Stimulated activated CD4-positive, alpha-beta T cell treated with anti-CD3 and anti-CD28 coated beads, Interleukin-4, amount 100 ng/mL, for 48 hours (primary cell): ENCODE measurements at places on chromosomes 16 and 17.

GRCh38 chr17:82613283-82614094 lies 34.8 kb downstream of the WDR45B start:
- no peak for DNase-seq

- no peak for DNase-seq
These were observed 745 bp downstream of the PAM16 start for GRCh38 chr16:4350365-4350786.

DNA sequence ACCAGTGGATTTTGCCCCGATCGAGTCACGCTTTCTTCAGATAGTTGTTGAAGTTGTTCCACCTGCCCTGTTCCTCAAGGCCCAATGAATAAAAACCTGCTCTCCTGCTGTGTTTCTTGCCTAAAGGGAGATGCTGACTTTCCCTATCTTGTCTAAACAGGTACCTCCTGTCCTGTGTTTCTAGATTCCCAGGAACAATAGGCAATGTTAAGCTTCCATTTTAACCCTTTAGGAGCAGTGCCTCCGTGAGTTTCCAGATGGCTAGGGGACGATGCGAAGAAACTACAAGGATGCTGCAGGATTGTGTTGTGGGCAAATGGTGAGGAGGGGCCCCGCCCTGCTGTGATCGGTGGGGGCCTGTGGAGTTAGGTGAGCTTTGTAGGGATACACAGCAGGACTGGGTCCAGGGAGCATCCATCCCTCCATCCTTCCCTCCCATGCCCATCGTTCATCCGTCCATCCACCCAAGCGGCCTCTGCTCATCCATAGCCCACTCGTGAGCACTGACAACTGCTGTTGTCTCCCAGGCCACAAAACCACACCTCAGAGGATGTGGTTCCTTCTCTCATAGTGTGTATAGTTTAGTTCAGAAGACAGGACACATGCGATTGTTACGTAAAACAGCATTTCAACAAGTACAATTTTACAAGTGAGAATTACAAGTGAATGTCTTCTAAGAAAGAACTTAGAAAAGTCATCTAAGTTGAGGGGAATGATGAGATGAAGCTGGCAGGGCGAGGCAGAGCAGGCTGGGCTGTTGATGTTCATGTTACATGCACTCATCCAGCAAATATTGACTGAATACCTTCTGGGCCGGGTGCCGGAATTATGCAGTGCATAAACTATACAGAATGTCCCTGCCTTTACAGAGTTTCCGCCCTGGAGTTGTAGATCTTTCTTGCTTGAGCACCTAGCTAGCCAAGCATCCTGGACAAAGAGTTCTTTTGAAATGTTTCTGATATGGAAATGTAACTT lies 5.2 kb downstream of the ARSG start:
- DNase-seq, result no peak

GRCh38 chr16:22664561-22664997 lies 149.4 kb upstream of the HS3ST2 start:
- no peak for DNase-seq

DNA sequence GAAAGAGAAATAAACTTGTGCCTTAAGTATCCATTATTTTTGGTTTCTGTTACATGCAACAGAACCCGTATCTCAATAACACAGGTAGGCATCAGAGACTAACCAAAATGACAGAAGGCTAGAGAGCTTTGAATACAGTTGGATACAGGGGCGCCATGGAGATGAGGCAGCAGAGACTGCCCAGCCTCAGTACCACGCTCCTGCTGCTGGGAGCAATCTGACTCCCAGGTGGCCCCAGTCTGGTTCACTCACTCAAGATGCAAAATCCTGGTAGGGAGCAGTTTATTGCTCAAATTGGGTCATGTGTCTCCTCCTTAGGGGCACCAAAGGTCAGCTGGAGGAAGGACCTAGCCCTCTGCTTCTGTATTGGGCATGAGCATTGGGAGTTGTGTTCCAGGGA lies 218.9 kb downstream of the USP22 start:
- no peak for DNase-seq

DNA sequence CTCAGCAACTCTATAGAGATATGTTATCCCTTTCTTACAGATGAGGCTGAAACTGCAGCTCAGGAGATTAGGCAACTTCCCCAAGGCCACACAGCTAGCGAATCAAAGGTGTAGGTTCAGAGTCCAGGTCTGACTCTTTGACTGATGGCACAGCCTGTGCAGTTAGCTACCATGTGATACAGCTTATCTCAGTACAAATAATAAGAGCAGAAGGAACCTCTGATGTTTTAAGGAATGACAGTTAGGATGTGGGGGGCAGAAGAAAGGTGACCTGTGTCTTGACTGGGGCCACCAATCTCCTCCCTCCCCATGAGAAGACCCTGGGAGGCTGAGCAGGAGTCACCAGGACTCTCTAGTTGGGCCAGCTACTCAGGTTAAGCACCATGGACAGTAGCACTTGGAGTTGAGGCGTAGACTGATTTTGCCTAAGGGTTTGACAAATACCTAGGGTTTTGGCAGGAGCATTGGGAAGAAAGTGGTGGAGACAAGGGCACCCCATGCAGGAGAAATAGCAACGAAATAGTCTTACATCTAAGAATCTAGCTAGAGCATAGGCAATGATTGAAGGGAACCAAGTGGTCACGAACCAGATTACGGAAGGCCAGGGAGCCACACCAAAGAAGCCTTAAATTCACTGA lies 22.8 kb upstream of the ACSM2B start:
- DNase-seq, result no peak

- DNase-seq, result no peak
These were observed 5.0 kb downstream of the SEC14L1 start for GRCh38 chr17:77145612-77146245.

DNA sequence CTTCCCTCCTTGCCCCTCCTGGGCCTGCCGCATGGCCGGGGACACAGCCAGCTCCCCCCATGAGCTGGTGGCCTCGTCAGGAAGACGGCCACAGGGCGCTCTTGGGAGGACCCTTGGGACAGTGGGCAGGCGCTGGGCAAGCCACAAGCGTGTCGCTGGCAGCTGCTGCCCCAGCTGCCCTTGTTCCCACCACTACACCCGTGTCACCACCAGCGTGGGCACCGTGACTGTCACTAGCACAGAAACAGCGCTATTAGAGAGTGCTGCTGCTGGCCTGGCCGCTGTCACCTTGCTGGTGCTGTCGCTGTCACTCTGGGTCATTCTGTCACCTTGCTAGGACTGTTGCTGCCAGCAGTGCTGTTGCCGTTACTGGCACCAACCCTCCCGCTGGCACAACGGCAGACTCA lies 47.2 kb downstream of the ZFPM1 start:
- DNase-seq, result no peak

- no peak for DNase-seq
These were observed 1.3 kb downstream of the PRSS21 start for GRCh38 chr16:2818272-2818876.

GRCh38 chr17:35912942-35913341 lies 17.6 kb downstream of the RDM1 start:
- no peak for DNase-seq

GRCh38 chr17:15422392-15422965 lies 44.9 kb downstream of the CDRT4 start:
- no peak for DNase-seq

GRCh38 chr17:76841776-76842405 lies 26.3 kb upstream of the MGAT5B start:
- DNase-seq, result no peak

DNA sequence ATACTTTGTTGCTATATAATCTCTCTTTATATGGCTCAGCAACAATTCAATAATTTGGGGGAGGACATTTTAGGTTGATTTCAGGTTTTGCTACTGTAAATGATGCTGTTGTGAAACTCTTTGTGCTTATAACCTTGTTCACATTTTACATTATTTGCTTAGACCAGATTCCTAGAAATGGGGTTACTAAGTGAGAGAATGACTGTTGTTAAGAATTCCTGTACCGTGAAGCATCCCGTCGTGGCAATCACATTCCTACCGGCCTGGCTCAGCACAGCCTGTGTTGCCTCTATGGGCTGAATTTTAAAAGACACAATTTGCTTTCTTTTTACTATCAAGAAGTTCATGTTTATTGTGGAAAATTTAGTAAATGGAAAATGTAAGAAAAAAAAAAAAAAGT lies 31.4 kb downstream of the B9D1 start:
- no peak for DNase-seq

DNA sequence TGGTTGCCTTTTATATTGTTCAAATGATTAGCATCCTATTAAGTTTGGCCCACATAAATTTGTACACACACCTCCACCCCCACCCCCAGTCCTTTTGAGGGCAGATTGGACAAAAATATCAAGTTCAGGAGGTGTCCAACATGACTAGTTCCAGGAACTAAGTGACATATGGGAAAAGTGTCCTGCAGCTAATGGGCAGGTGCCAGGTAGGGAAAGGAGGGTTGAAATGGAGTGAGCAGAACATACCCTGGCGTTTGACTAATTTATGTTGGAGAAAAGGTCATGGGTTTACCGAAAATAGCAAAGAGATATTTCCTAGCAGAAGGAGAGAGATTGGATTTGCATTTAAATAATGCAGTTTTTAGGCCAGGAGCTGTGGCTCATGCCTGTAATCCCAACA lies 4.9 kb downstream of the KCTD2 start:
- no peak for DNase-seq

DNA sequence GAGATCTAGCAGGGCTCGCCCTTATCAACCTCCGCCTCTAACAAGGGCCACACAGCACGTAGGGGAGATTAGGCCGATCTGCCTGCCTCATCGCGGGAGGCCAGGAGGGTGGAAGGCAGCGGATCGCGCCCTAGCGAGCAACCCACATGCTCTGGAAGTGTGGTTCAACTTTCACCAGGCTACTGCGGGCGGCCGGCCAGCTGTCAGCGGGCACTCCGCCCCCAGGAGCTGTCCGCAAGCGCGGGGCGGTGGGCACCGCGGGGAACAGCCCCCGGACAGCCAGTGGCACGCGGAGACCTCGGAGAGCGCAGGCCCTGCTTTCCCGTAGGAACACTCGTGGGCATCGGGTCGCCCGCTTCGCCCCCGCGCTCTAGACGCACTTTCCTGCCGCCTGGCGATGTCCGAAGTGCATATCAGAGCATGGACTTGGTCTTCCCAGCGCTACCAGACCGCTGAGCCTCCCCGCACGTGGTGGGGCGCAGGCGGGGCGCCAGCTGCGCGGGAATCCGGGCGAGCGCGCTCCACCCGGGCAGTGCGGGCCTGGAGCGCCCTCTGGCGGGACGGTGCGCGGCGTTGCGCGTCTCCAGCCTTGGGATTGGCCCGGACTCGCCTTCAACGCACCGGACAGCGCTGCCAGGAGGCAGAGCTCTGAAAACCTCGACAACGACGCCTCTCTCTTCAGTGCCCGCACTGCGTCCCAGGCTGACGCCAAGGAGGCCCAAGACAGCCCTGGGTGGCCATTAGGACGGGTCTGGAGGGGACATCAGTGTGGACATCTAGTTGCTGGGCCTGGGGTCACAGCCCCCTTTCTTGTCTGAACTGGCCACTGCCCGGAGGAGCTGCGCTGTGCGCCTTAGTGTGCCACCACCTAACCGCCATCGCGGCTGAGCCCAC lies 3.6 kb upstream of the ZNHIT3 start:
- DNase-seq, result peak; percentile 80

- DNase-seq, result no peak
These were observed 12.4 kb upstream of the ZNF689 start for GRCh38 chr16:30622455-30623032.

- DNase-seq, result no peak
These were observed 155.6 kb upstream of the CHMP6 start for GRCh38 chr17:80835816-80836657.

GRCh38 chr17:60327901-60328273 lies 64.0 kb downstream of the USP32 start:
- no peak for DNase-seq

DNA sequence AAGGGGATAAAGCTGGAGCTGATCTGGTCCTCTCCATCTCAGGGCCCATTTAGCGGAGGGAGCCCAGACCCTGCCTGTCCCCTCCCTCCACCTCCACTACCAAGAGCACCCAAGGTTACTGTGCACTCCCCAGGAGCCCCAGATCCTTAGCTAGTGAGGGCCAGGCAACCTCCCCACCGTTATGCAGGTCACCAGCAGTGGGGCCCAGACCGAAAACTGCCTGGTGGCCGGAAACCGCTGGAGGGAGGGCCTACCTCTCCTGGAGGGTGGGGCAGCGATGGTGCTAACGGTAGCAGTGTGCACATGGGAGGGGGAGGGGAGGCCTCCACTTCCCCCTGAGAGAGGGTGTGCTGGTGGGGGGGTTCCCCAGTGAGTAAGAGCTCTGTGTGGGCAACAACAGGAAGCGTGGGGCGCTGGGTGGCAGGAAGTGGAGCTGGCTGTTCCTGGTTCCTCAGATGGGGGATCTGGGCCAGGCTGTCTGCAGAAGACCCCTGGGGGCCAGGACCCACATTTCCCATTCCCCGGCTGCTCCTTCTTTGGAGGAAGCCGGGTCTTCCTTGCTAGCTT lies 4.4 kb downstream of the FMNL1 start:
- DNase-seq, result peak; percentile 95

GRCh38 chr17:73564843-73565242 lies 79.4 kb downstream of the SDK2 start:
- no peak for DNase-seq

- DNase-seq, result no peak
These were observed 8.8 kb upstream of the ITGA3 start for GRCh38 chr17:50047083-50047482.

DNA sequence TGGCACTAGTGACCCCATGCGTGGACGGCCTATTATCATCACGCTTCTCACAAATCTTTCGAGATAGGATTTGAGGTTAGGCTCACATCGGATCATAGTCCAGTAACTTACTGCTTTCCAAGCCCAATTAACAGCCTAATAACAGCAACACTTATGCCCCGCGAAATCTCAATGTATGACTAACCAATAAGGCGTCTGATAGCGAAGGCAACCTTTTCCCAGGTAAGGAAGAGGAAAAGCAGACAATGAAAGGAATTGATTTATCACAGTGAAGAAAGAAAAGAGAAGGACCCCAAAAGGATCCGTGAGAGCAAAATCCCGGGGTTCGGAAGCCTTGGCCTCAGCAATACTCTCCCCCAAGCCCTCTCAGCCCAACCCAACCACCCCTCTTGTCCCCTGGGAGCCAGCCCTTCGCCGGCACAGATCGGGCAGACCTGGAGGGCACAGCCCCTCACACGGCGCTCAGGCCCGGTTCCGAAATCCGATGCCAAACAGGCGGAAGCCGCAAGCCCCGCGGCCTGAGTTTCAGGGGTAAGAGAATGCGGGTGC lies 534 bp downstream of the GPATCH8 start:
- DNase-seq, result no peak

DNA sequence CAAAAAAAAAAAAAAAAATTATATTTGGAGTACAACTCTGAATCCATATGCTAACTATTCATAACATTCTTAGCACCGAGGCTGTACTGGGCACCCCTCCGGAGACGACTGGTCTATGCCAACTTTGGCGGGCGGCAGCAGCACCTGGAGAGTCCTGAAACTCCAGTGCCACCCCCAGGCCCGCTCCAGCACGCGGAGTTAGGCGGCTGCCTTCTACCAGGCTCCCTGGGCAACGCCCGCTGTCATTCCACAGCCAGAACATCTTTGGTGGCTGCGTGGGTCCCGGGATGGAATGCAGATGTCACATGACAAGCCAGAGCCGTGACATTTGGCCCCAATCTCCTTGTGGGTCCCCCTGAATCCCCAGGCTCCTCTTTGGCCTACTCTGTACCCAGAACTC lies 6.2 kb downstream of the TIMP2 start:
- DNase-seq, result no peak
